NCI-H2227 treated with DMSO at 0.1 percent for 48 hours (cell line): ENCODE measurements at places on chromosomes 3 and 15.

DNA sequence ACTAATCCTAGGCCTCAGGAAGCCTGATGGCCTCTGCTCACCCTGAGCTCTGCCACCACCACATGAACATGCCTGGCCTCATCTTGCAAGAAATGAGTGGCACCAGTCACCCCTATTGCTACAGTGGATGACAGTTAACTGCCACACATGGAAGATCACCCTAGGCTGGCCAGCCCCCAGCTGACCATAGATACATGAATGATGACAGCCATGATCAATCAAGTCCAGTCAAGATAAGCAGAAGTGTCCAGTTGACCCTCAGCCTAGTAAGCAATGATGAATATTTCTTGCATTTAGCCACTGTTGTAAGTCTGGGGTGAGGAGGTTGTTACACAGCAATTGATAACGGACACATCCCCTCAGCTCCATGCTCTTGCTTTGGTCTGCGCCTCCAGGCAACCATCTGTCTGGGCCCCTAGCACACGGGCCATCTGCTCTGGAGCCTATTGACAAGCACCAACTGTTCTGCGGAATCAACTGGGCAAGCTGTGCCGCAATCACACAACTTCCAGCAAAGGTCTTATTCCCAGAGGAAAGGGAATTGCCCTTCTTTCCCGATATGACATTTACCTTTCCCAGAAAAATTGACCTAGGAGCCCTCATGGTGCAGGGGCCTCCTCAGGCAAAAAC is 2.2 kb upstream of the LYZL4 start:
- no peak for DNase-seq

DNA sequence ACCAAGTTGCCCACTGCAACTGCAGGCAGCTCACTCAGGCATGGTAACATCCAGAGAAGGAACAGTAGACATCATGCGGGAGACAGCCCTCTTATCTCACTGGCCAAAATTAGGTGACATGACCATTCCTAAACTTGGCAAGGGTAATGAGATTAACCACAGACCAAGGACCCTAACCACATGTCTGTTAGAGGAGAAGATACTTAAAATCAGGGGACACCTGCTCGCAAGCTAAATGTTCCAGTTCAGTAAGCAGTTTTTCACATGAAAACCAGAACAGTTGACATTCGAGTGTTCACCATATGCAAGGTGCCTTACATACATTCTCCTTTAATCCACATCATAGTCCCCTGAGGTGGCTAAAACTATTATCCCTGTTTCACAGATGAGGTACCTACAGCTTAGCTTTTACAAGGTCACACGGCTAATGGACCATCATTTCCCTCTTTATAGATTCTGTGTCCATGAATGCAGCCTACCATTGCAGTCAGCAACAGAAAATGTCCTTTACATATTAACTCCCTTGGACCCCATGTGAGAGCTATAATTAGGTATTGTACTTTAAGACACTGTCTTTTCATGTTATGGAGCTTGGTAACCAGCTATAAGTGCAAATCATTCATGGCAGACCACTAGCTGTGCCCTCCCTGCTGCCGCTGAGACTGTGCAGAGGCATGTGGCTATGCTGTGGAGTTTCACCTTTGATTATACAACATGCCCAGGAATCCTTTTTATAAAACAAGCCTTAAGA is 154.1 kb downstream of the LIPC start:
- peak; percentile 62 for DNase-seq

DNA sequence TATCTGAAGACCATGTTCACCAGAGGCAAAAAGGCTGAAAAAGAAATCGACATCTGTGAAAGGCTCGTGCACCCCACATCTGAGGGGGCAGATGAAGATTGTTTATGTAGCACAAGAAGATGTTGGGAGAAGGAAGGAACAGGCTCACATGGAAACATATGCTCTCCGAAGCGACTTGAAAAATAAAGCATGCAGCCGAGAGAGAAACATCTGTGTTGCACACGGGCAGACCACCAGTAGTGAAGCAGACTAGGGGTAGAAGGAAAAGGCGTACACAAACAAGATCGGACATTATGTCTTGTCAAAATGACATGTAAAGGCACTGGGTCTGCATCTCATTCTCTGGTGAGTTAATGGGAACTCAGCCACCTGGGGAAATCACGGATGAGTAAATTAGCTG is 356.5 kb downstream of the ZIC4 start:
- no peak for DNase-seq

GRCh38 chr3:11363715-11364114 is 91.5 kb downstream of the ATG7 start:
- DNase-seq, result no peak

DNA sequence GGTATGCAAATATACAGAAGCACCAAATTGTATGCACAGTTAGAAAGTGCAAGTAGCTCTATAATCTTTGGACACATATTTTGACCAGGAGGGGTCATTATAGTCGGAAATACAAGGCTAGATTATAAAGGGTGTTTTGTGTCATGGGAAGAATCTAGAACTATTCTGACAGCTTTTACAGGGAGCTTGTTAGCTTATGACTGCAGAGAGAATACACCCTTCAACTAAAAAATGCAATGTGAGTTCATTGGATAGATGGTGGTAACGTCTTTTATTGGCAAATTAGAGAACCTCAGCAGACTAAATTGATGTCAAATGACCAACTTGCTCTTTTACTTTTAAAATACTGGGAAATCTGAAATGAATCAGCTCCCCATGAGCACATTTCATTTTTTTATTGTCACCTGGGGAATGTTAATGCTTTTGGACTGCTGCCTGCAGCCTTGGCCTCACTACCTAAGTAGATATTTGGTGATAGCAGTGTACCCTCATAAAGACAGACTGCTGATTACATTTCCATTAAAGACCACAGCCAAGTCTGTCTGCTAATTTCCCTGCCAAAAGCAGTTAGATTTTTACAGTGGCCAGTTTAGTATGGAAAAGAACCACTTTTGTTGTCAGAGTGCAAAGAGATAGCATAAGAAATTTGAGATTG is 515.9 kb upstream of the DPPA4 start:
- no peak for DNase-seq
